ENCODE measurements at places on chromosomes 6 and 20. TPM values are rescaled to one million over a fixed set of nuclear protein-coding genes. Genes with fewer than 3 reads are reported as not detected.

The SOX12 gene
- total RNA-seq = 4.6 TPM

- no peak for DNase-seq
Observed at GRCh38 chr6:152099446-152100182, 292.1 kb downstream of the ESR1 start.

GRCh38 chr20:56299362-56299761, 50.8 kb downstream of the MC3R start:
- no peak for DNase-seq

GRCh38 chr6:127267646-127268625, 1.3 kb downstream of the RNF146 start:
- DNase-seq = no peak

DNA sequence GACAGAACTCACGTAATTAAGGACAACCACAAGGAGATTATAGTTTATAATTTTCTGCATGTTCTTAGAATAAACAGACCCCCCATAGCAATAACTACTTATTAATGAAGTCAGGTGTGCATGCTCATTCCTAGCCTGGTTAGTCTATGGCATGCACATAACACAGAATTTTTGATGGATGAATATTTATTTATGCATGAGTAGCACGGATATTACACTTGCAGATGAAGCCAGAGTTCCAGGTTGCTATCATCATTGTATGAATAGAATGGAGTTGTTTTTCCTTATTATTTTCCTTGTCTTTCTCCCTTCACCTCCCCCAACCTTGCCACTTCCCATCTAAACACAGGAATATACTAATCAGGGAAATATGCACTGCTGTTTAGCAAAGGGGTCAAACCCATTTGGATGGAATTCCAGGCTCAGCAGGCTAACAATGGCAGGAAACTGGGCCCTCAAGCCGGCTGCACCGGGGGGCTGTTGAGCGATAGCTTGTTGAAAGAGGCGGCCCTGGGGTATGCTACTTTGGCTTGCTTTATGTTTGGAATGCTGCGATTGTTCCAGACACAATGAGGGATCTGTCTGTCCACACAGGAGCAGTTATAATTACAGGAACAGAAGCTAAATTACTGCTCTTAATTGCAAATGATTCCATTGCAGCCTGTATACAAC, 112.6 kb downstream of the TMEM170B start:
- DNase-seq = no peak

GRCh38 chr6:89989742-89990141, 95.5 kb downstream of the GJA10 start:
- no peak for DNase-seq

The MC3R gene
- total RNA-seq = not detected

All from natural killer cell (primary cell).